ENCODE measurements at places on chromosomes 11 and 22.

DNA sequence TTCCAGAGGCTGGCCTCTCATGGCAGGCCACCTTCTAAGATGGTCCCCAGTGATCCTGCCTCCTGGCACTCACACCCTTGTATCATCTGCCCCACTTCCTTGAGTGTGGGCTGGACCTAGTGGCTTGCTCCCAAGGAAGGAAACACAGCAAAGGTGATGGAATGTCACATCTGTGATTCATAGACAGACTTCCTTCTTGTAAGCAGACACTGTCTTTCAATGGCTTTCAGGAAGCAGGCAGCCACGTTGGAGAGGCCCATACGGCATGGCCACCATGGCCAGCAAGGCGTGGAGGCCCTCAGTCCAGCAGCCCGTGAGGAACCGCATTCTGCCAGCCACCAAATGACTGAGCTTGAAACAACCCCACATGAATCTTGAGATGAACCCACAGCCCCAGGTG, 11.3 kb downstream of the LMO1 start:
- peak; percentile 10 for DNase-seq

DNA sequence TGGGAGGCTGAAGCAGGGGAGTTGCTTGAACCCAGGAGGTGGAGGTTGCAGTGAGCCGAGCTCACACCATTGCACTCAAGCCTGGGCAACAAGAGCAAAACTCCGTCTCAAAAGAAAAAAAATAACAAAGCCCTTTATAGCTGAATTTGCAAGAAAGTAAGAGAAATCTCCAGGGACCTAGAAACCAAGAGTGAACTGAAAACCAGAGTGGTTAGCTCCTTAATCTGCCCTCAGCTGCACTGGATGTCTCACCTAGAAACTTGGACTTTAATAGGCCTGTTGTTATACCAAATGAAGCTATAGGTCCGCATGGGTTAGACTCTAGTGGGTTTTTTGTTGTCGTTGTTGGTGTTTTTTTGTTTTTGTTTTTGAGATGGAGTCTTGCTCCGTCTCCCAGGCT, 4.1 kb downstream of the NEU3 start:
- no peak for DNase-seq

DNA sequence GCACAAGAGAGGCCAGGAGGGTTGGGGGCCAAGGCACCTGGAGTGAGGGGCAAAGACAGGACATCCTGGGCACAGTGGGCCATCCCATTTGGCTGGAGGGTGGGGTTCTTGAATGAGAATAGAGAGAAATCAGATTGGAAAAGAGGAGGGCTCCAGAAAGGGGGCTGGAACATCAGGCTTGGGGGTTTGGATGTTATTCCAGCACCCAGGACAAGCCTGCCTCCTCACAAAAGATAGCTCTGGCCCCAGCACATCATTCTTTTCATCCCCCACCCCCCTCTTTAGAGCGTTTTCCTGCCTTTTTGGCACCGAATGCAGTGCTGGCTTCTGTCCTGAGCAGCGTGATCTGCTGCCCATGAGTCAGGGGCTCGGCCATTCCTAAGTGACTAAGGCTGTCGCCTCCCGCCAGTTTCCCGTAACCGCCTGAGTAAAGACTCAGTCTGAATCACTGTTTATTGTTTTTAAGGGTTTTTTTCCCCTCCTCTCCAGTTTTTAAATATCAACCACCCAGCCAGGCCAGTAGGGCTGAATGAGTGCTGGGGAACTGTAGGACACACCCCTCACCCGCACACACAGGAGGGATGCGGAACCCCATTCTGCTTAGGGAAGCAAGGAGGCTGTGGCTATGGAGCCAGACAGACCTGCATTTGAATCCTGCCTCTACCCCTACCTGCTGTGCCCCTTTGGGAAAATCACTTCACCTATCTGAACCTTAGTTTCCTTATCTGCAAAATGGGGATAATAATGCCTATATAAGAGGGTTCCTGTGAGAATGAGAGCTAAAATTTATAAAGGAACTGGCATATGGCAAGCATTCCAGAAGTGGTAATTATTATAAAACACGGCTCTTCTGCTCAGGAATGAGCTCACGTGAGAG, 32.4 kb upstream of the NAV2 start:
- DNase-seq: peak; percentile 51

GRCh38 chr11:47906066-47906465, 57.9 kb upstream of the NUP160 start:
- DNase-seq: no peak

DNA sequence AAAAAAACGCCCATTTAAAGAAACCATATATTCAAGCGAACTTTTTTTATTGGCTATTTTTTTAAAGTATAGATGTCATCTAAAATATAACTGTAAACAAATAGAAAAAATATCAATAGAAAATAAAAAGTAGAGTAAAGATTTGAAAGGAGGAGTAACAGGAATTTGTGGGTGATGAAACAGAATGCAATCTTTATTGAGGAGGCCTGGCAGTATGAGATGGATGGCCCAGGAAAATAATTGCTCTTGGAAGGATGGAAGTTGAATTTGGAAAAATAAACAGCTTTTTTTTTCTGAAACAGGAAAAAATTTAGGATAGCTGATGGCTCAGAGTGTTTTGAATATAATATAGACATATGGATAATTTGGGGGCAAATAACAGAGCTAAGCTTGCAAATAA, 219.0 kb downstream of the CASP12 start:
- DNase-seq: no peak

- peak; percentile 1 for DNase-seq
These were observed 102.2 kb upstream of the FGF3 start for GRCh38 chr11:69921128-69922014.

- DNase-seq: no peak
These were observed 34.4 kb upstream of the CD5 start for GRCh38 chr11:61067782-61068446.

GRCh38 chr11:22808571-22809197, 20.9 kb downstream of the SVIP start:
- no peak for DNase-seq

- no peak for DNase-seq
These were observed 32.1 kb downstream of the YAP1 start for GRCh38 chr11:102142333-102142732.

- no peak for DNase-seq
These were observed 227.9 kb upstream of the GRIA4 start for GRCh38 chr11:105381941-105382340.

GRCh38 chr11:96340555-96340885, 2.5 kb downstream of the MAML2 start:
- DNase-seq: no peak

GRCh38 chr11:108967571-108967970, 302.7 kb downstream of the DDX10 start:
- no peak for DNase-seq

DNA sequence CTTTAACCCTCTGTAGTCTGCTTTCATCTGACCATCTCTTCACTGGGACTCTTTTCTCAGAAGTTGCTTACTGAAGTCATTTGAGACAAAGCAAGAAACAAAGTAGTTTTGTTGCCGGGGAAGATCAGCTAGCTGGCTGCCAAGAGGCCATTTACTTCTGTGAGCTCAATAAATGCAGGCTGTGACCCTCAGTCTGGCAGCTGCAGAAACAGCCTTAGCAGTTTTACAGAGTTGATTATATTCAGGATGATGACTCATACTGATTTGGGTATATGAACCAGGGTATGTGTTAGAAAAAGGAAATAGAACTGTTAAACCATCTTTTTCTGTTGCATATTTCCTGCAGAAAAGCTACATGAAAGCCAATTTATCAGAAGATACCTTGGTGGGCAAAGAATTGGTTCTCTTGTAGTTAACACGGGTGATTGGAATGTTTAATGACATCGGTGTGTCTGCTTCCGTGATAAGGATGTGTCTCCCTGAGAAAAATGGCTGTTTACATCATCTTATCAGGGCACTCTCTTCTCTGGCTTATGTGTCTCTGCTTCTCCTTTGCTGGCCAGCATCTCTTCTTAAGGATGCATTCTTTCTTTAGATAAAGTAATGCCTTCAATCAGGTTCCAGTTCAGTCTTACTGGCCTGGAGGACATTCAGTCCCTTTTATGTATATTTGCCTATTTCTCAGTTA, 18.5 kb downstream of the FIBIN start:
- no peak for DNase-seq

- DNase-seq: no peak
These were observed 23.8 kb downstream of the TPBGL start for GRCh38 chr11:75264356-75264755.

GRCh38 chr11:106585061-106585460, 433.2 kb downstream of the GUCY1A2 start:
- no peak for DNase-seq

- DNase-seq: peak; percentile 34
These were observed 1.0 kb upstream of the BRSK2 start for GRCh38 chr11:1388763-1389102.

- no peak for DNase-seq
These were observed 35.3 kb downstream of the AMOTL1 start for GRCh38 chr11:94803491-94803890.

GRCh38 chr11:122978299-122978620, 3.4 kb downstream of the BSX start:
- DNase-seq: no peak

DNA sequence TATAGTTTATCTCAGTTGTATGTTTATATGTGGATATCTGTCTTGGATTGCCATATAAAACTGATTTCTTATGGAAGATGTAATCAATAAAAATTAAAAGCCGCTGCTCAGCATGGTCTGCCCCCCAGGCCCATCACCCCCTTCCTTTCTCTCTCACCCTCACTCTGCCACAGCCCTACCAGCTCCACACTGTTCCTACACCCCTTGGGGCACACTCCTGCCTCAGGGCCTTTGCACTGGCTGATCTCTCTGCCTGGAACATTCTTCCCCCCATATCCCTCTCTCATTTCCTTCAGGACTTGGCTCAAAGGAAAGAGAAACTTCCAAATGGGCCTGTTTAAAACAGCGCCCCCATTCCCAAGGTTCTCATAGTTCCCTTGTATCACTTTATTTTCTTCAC, 63.1 kb downstream of the LRRC32 start:
- no peak for DNase-seq

- DNase-seq: no peak
These were observed 56.4 kb downstream of the DHCR7 start for GRCh38 chr11:71391796-71392195.

DNA sequence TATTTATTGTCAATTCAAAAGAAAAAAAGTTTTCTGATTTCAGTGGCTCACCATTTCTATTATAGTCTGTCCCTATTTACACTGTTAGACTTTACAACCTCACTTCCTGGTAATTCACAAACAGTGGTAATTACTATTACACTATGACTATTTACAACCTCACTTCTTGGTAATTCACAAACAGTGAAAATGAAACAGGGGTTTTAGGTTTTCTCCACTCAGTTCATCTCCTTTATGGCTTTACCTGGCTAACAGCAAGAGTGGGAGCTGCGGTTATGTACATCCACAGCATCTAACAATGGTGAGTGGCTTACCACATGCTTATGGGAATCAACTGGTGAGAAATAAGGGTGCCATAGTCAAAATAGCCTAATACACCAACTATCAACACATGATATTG, 166.4 kb downstream of the CASP12 start:
- no peak for DNase-seq

- DNase-seq: no peak
These were observed 159.1 kb upstream of the NECTIN1 start for GRCh38 chr11:119888119-119888518.

DNA sequence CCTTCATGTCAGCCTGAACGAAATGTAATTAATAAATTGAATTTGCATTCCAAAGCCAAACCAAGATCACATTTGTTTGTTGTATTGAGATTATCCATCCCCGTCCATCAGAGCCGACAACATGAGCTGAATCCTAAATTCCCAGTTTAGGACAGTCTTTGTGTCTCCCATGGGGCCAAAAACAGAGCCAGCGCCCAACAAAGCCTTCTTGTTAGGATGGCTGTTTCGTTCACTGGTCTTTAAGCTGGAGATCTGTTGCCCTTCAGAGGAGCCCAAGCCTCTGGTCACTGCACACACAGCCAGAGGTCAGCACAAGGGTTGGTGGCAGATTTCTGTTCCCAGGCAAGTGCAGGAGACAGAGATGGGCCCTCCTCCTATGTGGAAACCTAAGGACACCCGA, 25.8 kb downstream of the DSCAML1 start:
- no peak for DNase-seq

- no peak for DNase-seq
These were observed 67.7 kb downstream of the LDLRAD3 start for GRCh38 chr11:36011574-36011973.

- DNase-seq: no peak
These were observed 131.9 kb downstream of the SLC1A2 start for GRCh38 chr11:35287344-35287890.

GRCh38 chr11:19929655-19930054, 217.0 kb downstream of the NAV2 start:
- DNase-seq: no peak

DNA sequence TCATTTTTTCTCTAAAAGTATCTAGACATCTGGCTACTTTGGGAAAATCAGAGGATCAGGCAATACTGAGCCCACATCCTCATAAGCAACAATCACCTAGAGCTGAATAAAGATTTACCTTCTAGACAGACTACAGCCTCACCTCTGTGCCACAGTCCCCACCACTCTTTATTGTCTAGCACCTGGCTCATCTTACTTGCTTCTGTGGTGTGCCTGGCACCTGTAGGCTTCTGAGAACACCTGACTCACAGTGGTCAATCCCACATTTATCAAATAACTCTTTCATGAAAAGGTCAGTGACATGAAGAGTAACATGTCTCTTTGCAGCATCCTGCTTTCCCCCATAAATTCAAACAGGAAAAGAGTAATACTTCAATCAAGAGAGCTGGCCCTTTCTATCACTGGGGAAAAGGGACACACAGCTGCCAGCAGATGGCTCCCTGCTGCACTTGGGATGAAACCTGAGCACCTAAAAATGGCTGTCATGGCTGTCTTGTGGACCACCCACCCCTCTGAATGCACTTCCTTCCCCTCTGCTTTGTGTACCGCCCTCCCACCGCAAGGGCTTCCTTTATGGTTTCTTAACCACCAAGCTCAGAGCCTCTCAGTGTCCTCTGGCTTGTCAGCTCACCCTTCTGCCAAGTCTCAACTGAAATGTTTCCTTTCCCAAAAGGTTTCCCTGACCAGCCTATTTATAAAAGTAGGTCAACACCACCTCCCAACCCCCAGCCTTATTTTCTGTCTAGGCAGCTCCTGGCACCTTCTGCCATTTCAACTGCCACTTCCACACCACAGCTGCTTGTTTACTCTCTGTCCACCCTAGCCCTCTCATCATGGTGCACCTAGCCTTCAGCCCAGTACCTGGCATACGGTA, 9.3 kb downstream of the TFIP11 start:
- peak; percentile 43 for DNase-seq

DNA sequence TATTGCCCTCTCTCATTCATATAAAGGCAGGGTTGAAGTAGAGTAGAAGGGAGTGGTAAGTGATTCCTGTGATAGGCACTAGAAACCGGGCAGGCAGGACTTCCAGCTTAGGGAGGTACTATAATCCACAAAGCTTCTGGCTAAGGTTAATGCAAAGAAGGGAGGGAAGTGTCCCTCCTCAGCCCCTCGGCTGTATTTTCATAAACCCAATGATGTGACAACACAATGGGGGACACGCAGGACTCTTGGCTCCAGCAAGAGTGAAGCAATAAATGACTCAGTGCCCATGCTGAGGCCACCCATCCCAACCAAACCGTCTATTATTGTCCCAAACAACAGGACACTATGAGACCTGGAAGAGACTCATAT, 90.7 kb downstream of the ETS1 start:
- no peak for DNase-seq
